ENCODE measurements at places on chromosomes 16 and 17.
A peak's percentile ranks its signal among the peaks of the same experiment; 100 is the strongest.

DNA sequence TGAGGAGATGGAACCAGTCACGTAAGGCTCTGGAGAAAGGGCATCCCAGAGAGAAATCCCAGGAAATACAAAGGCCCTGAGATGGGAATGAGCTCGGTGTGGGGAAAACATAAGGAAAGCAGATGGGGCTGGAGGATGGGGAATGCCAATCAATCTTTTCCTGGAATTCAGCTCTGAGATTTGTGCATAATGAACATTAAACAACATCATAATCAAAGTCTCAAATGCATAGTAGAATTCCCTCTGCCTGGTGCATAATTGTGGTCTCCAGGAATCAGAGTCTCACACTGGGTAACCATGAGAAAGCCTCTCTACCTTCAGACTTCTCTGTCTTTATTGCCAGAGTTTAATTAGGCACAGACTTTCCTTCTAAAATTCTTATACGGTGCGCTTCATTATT lies 30.8 kb downstream of the OTOA start:
- DNase-seq = no peak

DNA sequence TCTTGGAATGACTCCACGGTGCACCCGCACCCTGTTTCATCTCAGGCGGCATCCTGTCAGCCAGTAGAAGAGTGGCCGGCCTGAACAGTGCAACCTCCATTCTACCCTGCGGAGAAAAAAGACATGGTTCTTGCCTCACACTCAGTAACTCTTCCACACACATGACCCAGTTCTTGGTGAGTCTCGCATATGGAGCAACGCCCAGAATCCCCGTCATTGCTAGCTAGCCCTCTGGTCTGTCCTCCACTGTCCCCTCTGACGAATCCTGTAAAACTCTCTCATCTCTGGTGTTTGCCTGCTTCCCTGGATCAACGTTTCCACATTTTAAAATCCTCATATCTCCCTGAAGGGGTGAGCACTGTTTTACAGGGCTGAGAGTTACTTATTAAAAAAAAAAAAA lies 4.2 kb upstream of the RDM1 start:
- no peak for DNase-seq

DNA sequence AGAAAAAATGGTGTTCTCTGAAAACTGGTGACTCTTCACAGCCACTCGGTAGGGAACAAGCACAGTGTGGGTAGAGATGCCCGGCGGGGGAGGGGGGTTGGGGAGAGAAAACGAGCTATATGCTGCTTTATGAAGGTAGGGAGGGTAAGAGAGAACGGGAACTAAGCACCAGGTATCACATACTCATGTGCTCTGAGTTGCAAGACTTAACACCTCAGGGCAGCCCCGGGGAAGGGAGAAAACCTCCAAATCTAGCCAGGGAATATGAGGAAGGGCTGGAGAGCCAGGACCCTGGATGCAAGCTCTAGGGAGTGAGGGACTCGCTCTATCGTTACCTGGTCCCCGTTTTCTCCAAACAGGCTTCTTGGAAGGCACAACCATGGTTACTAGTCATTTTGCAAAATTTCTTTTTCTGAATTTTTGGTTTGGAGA lies 35.3 kb downstream of the HIC1 start:
- peak; percentile 76 for DNase-seq

GRCh38 chr16:77457046-77457445 lies 22.2 kb upstream of the ADAMTS18 start:
- no peak for DNase-seq

DNA sequence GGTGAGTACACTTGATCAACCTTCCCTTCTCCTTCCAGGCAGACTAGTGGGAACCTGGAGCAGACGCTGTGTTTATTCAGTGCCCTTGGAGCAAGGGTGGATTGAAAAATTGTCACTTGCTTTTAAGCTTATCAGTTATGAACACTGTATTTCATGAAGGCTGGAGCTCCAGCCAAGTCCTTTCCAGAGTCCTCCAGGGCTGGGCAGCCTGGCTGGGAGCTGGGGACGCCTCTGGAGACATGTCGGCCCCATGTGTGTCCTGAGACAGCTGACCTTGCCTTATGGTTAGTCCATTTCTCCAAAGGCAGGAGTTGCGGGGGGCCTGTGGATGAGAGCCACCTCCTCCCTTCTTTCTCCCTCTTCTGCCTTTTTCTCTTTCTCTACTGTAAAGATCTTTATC lies 67.0 kb downstream of the RAP1GAP2 start:
- no peak for DNase-seq

- no peak for DNase-seq
Measured at GRCh38 chr17:32803544-32803943, 73.4 kb downstream of the MYO1D start.

DNA sequence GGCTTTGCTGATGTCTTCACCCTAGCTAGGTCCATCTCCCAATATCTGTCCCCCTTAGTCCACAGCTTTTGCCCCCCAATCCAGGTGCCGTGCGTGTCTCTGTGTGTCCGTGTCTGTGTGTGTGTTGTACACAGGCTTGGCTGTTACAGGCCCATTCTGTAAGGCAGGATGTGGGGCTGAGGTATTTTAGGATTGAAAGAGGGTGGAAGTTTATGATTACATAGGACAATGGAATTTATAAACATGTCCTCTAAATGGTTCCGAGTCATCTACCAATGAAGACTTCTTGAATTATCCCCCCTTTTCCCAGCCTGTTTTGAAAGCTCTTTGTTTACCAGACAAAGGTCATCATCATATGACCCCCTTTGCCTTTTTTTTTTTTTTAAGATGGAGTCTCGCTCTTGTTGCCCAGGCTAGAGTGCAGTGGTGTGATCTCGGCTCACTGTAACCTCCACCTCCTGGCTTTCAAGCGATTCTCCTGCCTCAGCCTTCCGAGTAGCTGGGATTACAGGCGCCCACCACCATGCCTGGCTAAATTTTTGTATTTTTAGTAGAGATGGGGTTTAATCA lies 21.9 kb downstream of the ACE start:
- DNase-seq = no peak
